ENCODE measurements at places on chromosomes 5 and 9.

- no peak for DNase-seq
Measured at GRCh38 chr5:151454166-151454565, 6.8 kb downstream of the SLC36A1 start.

DNA sequence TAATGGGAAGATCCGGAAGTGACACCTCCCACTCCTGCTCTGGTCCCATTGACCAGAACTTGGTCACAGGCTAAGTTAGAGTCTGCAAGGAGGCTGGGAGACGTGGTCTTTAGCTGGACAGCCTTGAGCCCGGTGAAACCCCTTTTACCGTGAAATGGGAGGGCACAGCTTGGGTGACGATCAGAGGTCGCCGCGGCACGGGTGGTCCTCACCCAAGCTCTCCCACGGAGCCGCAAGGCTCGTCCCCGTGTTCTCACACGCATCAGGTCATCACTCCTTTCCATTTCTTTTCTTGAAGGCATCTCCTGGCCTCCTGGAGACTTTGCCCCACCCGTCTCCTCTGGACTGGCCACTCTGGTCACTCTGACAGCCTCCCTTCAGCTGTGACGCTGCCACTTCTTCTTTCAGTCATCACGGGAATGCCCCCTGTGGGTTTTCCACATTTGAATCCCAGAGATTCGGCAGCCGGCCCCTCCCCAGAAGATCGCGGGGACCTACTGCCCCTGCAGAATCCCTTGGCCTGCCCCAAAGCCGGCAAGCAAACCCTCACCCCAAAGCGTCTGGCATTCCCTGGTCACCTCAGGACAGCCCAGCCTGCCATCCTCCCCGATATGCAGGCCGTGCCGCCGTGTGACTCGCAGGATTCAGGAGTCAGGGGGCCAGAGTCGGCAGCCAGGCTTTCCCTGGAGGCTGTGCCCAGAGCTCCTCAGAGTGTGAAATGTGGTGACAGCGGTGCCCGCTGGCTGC lies 18.9 kb upstream of the EGFL7 start:
- no peak for DNase-seq

- no peak for DNase-seq
Measured at GRCh38 chr5:59206132-59206581, 623.3 kb downstream of the RAB3C start.

GRCh38 chr9:113775749-113776148 lies 100.4 kb upstream of the ZNF618 start:
- no peak for DNase-seq

GRCh38 chr5:127423173-127423798 lies 94.2 kb upstream of the PRRC1 start:
- no peak for DNase-seq

- DNase-seq = no peak
Measured at GRCh38 chr9:70488098-70488792, 73.8 kb upstream of the KLF9 start.

- DNase-seq = no peak
Measured at GRCh38 chr5:68416714-68417113, 201.2 kb downstream of the PIK3R1 start.

Data from effector CD4-positive, alpha-beta T cell (primary cell).